Activated CD4-positive, alpha-beta T cell treated with anti-CD3 and anti-CD28 coated beads, Interleukin-2, amount 10 ng/mL, durations not matched to agents 24 days and 14 days (primary cell): ENCODE measurements at places on chromosomes 7 and 10.

DNA sequence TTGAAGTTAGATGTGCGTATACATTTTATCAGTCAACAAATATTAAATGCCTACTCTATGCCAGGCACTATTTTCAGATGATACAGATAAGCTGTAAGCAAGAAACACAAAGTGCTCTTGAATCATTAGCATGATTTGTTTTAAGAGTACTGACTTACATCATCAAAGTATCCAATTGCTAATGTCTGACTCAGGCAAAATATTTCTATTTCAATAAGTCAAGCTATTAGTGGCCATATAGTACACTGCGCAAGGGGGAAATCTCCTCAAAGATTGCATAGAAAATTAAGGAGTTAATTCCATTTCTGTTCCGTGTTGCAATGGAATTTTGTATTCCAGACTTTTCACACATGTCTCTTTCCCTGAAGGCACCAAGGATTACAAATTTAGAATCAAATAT is 46.1 kb upstream of the DNAJC1 start:
- no peaks in the 10 kb centered on the region for H3K4me1 ChIP-seq
- no peak overlapping the region for H3K27ac ChIP-seq
- no peaks in the 10 kb centered on the region for H3K36me3 ChIP-seq
- no peak overlapping the region for H3K4me3 ChIP-seq
- DNase-seq, result no peak

DNA sequence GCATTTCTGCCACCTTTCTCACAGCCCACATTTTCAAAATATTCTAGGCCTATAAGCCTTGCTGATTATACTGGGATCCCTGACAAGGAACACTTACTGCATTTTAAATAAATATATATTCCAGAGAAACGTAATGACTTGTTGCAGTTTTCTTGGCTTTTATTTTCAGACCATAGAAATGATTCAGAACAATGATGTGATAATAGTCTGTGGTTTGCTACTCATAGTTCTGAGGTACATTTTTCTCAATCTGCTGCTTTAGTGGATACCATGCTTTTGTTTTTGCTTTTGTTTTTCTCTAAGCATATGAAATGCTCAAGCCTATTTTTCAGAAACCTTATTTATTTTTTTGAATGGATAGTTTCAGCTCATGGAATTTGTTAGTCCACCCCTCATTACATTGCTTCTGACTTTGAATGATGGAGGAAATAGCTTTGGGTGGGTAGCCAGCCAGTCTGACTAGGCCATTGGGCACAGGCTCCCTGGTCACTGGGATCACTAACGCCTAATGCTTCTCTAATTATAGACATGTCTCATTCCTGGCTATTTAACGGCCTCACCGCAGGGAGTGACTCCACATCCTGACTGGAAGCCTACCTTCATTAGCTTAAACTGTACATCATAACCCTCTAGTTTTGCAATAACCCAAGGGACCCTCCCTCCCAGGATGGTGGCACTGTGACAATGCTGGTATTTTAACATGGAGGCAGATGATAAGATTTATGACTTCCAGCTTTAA is 66.1 kb downstream of the MBL2 start:
- no peak overlapping the region for H3K27ac ChIP-seq
- no peak overlapping the region for H3K4me3 ChIP-seq
- no peaks in the 10 kb centered on the region for H3K4me1 ChIP-seq
- no peaks in the 10 kb centered on the region for H3K27me3 ChIP-seq
- DNase-seq, result no peak
- no peaks in the 10 kb centered on the region for H3K36me3 ChIP-seq

DNA sequence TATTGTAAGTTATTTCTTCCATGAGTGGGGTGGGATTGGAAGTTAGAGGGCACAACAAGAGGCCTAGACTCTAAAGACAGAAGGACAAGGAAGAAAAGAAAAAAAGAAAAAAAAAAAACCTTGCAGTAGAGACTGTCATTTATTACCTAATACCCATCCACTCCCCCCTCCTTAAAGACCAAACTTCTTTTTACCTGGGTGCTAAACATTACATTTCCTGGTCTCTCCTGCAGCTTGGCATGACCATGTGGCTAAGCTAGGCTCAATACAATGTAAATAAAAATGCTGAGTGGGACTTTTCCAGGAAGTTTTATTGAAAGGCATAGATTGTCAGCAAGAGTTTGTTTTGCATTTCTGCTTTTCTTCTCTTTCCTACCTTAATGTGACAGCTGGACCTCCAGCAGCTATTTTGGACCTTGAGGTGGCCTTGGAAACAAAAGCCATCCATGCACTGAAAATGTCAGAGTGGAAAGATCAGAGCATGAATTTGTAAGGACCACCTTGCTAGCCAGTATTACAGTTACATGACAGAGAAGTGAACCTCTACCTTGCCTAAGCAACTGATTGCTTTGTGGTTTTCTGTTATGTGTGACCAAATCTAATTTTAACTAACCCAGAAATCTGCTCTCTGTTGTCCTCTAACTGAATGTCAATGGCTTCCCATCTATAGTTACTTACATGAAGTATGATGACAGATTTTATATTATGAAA is 81.3 kb upstream of the SFMBT2 start:
- H3K27ac ChIP-seq, result peak overlapping the region; percentile 23
- no peaks in the 10 kb centered on the region for H3K27me3 ChIP-seq
- peaks cover 52% of the 10 kb centered on the region for H3K4me1 ChIP-seq

GRCh38 chr7:44676776-44677175 is 70.3 kb downstream of the OGDH start:
- no peak for DNase-seq
- no peaks in the 10 kb centered on the region for H3K4me1 ChIP-seq
- no peak overlapping the region for H3K4me3 ChIP-seq
- H3K27me3 ChIP-seq, result no peaks in the 10 kb centered on the region

- H3K4me1 ChIP-seq, result no peaks in the 10 kb centered on the region
- DNase-seq, result no peak
- H3K4me3 ChIP-seq, result no peak overlapping the region
- H3K27ac ChIP-seq, result no peak overlapping the region
- no peaks in the 10 kb centered on the region for H3K36me3 ChIP-seq
Observed at GRCh38 chr7:113199841-113200240, 81.5 kb upstream of the SMIM30 start.

GRCh38 chr7:68247571-68247970 is 1250.9 kb downstream of the TYW1 start:
- H3K27me3 ChIP-seq, result no peaks in the 10 kb centered on the region
- H3K36me3 ChIP-seq, result no peaks in the 10 kb centered on the region
- no peak overlapping the region for H3K27ac ChIP-seq
- no peak for DNase-seq
